ENCODE measurements at places on chromosomes 13 and 19.

- DNase-seq, result no peak
These were observed 537.4 kb downstream of the SLITRK6 start for GRCh38 chr13:85261757-85262346.

GRCh38 chr13:22903301-22903700 is 277.5 kb upstream of the SGCG start:
- DNase-seq, result no peak

DNA sequence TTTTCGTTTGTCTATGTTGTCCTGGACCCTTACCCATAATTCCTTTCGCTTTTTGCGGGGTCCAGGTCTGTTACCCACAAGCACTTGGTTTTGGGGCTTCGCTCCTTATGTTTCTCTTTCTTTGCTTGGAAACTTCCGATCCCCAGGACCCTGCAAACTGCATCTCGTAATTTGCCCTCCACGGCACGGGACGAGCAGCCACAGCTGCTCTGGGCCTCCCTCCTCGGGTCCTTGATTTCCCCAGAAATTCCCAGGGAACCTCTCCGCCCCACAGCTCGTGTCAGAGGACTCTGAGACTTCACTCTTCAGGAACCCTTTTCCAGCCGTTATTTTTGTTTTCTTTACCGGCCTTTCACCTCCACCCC is 599 bp downstream of the SNRNP70 start:
- DNase-seq, result no peak

- no peak for DNase-seq
These were observed 212 bp downstream of the FFAR1 start for GRCh38 chr19:35347930-35348298.

DNA sequence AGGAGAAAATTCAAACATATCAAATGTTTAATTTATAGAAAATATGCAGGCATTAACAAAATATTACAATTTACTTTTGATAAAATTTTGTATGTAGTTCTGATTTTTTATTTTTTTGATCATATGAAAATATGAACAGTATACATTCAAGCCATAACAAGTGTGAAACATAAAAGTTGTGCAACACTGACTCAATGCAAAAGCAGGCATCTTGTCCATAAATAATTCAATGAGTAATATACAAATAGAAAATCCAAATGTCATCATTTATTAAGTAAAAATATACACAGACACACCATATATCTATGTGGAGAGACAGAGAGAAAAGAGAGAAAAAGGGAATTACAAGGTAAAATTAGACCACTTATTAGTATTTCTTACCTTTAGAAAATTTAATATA is 1183.9 kb downstream of the SLITRK1 start:
- no peak for DNase-seq

GRCh38 chr13:21243045-21243897 is 66.8 kb downstream of the MRPL57 start:
- no peak for DNase-seq

DNA sequence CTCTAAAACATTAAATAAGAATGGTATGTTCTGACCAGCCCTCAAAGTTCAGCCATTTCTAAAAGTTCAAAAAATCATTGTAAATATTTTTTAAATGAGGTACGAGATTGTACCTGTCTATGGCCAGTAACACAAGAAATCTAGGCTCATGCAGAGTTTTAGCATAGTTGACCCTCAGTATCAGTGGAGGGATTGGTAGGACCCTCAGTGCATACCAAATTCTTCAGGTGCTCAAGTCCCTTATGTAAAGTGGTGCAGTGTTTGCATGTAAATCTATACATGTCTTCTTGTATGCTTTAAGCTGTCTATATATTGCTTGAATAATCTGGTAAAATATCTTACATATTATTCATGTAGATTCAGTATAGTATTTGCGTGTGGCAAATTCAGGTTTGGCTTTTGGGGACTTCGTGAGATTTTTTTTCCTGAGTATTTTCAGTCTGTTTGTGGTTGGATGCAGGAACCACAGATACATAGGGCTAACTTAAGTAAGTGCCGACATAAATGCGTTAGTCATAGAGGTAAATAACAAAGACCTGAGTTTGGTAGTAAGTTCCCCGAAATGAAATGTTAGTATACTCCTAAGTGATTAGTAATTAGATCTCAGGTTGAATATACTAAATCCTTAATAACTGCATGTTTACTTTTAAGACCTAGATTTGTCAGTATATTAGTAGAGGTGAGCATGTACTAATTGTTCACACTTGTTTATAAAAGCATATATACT is 7.8 kb downstream of the MIR17HG start:
- no peak for DNase-seq

- DNase-seq, result no peak
These were observed 603 bp downstream of the GPALPP1 start for GRCh38 chr13:44989941-44990340.

- DNase-seq, result no peak
These were observed 55.7 kb downstream of the GGACT start for GRCh38 chr13:100532836-100533435.

DNA sequence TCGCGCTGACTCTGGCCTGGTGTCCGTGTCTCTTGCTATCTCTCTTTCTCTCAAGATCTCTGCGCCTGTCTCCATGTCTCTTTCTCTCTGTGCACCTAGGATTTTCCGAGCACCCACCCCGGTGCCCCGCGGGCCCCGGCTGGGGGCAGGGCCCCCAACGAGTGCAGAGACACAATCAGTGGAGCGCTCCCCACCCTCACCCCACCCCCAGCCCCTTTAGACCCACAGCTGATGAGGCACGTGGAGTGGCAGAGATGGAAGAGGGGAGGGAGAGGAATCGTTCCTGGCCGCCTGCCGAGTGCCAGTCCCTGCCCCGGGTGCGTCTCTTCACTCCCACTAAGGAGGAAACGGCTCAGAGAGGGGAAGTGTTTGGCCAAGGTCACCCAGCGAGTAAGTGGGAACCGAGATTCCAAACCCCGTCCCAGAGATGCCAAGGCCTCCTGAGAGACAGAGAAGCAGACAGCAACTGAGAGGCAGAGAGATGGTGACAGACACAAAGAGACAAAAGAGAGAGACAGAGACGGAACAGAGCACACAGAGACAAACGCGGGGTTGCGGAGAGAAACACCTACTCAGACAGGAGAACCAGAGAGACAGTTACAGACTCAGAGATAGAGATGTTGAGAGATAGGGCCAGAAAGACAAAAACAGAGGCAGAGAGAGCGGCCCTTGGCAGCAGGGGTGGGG is 626 bp upstream of the BCL3 start:
- DNase-seq, result no peak

DNA sequence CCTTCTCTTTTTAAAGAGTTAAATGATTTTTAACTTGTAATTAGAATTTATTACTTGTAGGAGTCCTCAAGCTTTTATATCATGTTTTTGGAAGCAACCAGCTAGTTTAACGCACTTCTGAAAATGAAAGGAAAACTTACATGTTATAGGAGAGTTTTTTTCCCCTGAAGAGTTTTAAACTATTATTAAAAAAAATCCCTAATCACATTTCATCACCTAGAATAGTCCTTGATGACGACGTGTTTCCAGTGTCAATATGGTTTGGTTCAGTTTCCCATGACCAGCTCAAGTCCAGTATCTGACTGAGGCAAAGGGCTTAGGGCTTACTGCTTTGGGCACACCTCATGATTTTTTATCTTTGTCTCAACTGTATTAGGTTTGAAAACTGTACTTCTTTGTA is 36.0 kb downstream of the URI1 start:
- no peak for DNase-seq

GRCh38 chr13:87903553-87903952 is 232.4 kb downstream of the SLITRK5 start:
- DNase-seq, result no peak

DNA sequence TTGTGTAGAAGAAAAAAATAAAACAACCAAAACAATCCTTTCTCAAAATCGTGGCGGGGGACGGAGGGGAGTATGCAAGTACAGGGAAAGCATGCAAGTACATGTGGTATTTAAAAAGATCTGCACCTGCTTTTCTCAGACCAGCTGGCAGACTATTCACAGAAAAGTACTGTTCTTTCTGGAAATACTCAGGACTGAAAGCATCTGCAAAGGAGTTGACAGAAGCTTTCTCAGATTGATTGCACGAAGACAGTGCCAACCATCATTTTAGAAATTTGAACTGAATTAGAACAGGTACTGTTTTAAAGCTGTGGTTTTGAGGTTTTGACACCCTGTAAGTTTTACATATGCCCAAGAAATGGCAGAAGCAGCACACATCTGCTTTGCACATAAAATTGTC is 19.8 kb upstream of the PCDH8 start:
- no peak for DNase-seq

GRCh38 chr13:27534108-27534980 is 84.0 kb upstream of the MTIF3 start:
- DNase-seq, result no peak

DNA sequence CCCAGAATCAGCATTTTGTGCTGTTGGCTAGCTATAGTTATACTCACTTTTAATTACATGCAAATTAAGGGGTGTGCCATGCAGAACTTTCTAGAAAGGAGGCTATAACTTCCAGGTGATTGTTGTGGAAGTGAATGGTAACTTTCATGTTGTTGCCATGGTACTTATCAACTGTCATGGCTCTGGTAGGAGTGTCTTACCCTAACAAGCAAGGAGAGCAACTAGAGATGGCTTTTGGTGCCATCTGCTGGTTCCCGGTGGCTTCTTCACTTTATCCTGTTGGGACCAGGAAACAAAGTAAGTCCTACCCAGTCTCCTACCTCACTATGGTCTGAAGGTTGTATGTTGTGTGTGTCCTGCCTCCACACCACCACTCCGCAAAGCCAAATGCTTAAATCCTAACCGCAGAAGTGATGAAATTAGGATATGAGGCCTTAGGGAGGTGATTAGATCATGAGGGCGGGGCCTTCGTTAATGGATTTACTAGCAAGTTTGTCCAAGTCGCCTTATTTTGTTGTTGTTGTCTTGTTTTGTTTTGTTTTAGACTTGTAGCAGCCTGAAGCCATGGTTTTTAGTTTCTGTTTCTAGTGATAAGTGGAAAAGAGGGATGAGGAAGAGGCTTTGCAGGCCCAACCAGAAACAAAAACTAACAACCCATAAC is 22.6 kb downstream of the FBXL12 start:
- DNase-seq, result peak; percentile 66

DNA sequence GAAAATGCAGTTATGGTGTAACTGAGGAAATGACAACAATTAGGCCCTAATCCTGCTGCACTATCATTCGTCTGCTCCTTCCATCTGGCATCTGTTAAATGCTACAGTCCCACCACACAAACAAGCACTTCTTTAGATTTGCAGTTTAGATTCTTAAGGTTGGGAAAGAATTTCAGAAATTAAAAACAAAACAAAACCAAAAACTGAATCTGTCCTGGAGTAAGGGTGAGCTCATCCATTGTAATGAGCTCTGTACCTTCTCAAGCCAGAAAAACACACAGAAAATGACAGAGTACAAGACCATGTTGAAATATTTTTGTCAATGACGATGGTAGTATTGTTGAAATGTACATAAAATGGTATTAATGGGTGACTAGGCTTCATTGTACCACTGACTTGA is 28.3 kb downstream of the SMAD9 start:
- DNase-seq, result no peak

GRCh38 chr13:111292710-111293485 is 27.5 kb upstream of the TEX29 start:
- DNase-seq, result no peak

- DNase-seq, result no peak
These were observed 10.1 kb downstream of the URI1 start for GRCh38 chr19:29952177-29952576.

- DNase-seq, result no peak
These were observed 583 bp downstream of the AKAP8L start for GRCh38 chr19:15418231-15418578.

GRCh38 chr13:38702669-38703068 is 15.8 kb downstream of the FREM2 start:
- DNase-seq, result no peak

DNA sequence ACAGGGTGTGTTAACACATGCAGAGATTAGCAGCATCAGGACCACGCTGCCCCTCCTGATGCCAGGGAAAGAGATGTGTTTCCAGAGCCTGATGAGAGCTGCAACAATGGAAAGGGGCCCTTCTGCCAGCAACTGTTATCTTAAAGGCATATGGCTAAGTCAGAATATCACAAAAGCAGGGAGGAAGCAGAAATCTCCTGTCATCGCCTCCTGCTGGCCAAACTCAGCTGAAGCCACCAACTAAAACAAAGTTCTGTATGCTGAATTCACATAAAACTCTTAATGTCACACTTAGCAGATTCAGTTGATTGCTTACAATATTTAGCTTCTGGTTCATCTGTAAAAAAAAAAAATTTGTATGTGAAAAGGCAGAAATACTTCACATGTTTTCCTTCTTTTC is 178.2 kb downstream of the GPC5 start:
- no peak for DNase-seq

GRCh38 chr13:112651750-112652511 is 37.9 kb upstream of the ATP11A start:
- no peak for DNase-seq

DNA sequence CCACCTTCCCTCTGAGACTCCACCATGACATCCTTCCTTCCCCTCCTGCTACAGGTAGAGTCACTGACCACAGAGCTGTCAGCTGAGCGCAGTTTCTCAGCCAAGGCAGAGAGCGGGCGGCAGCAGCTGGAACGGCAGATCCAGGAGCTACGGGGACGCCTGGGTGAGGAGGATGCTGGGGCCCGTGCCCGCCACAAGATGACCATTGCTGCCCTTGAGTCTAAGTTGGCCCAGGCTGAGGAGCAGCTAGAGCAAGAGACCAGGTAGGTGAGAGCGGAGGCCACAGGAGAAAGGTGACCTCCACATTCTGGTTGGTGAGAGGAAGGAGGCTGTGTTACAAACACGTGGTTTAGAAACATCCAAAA is 27.6 kb downstream of the KCNC3 start:
- DNase-seq, result no peak

GRCh38 chr13:69959046-69959445 is 148.6 kb upstream of the ATXN8OS start:
- no peak for DNase-seq

DNA sequence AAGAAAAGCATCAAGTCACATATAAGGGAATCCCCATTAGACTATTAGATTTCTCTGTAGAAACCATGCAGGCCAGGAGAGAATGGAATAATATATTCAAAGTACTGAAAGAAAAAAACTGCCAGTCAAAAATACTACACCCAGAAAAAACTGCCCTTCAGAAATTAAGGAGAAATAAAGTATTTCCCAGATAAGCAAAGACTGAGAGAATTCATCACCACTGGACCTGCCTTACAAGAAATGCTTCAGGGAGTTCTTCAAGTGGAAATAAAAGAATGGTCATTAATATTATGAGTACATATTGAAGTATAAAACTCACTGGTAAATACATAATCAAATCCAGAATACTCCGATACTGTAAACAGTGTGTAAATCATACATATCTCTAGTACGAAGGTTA is 35.9 kb downstream of the VWA8 start:
- DNase-seq, result no peak

- no peak for DNase-seq
These were observed 1.4 kb downstream of the LILRB2 start for GRCh38 chr19:54279406-54279962.

GRCh38 chr13:65529541-65529940 is 1700.6 kb downstream of the PCDH9 start:
- no peak for DNase-seq

DNA sequence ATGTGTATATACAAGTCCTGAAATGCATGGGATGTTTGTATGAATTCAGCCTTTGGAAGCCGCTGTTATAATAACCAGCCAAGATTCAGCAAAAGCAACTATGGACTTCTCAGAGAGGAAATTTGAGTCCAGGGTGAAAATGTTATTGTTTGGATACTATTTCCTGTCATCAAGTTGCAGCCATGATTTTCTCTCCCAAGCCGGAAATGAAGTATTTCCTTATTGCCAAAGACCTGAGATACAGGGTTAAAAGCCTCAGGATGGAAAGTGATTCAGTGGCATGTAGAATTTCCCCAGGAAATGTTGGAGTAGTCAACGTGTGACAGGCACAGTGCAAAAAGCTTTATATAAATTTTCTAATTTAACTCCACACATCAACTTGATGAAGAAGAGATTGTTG is 133.9 kb downstream of the IRS2 start:
- no peak for DNase-seq
